Lung microvascular endothelial cell (primary cell): ENCODE measurements at places on chromosomes 1 and 21. TPM values are rescaled to one million over a fixed set of nuclear protein-coding genes. Genes with fewer than 3 reads are reported as not detected.

DNA sequence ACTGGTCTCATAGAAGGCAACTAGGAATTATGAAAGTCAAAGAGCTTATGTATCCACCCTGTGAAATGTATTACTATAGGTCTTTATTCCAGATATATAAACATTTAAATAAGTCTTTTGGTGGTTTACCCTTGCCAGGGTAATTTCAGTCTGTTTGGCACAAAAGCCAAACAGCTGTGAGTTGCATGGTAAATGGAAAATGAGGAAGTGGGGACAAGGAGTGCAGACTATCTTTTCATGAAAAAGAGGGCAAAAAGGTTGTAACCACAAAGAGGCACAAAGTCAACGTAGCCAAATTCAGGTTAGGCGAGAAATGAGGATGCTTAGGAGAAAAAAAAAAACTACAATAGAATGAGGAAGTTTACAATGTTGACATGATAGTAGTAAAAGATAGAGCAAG, 492.3 kb upstream of the PRMT6 start:
- no peak for DNase-seq

DNA sequence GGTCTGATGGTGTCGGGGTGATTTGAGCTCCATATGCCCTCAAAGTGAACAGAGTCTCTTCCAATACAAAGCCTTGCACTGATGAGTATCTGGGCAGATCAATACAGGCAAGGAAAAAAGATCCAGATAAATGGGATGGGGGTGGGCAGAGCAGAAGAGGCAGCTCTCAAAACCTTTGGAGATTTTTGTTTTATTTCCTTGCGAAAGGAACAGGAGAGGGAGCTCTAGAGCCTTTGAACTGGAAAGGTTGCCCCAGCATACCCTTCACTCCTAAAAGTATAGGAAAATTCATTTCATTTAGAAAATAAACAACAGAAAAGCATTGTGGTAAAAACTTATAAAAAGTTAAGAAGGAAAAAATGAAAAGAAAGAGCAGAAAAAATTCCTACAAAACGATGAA, 31.4 kb upstream of the OLIG2 start:
- DNase-seq, result peak; percentile 56

DNA sequence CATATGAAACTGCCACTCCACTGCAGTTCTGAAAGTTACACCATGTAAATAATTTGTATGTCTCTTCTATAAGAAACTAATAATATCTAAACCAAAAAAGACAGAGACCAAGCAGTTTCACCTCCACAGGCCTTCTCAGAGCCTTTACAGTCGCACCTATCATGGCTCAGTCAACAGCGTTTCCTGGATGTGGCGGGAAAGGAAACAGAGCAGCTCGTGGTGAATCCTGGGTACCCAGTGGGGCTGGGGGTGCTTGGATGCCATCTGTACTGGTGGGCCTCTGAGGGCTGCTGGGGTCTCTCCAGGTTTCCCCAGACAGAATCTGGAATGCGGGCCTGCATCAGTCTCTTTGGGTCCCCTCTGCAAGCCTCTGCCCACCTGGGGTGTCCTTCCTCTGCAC, 100.2 kb upstream of the CASZ1 start:
- DNase-seq, result no peak

- no peak for DNase-seq
Measured at GRCh38 chr1:12015499-12015898, 3.8 kb upstream of the MIIP start.

The FAM78B gene
- total RNA-seq, result under 0.01 and 0.40 TPM in 2 replicates

The S100A7A gene
- total RNA-seq, result not detected in 2 replicates
